ENCODE measurements at places on chromosomes 1 and 21.

GRCh38 chr1:50993645-50994044 lies 23.6 kb downstream of the CDKN2C start:
- H3K27me3 ChIP-seq: no peaks in the 10 kb centered on the region
- no peaks in the 10 kb centered on the region for H3K4me1 ChIP-seq
- no peak overlapping the region for H3K27ac ChIP-seq
- no peaks in the 10 kb centered on the region for H3K36me3 ChIP-seq
- no peak overlapping the region for H3K4me3 ChIP-seq
- no peak for DNase-seq

DNA sequence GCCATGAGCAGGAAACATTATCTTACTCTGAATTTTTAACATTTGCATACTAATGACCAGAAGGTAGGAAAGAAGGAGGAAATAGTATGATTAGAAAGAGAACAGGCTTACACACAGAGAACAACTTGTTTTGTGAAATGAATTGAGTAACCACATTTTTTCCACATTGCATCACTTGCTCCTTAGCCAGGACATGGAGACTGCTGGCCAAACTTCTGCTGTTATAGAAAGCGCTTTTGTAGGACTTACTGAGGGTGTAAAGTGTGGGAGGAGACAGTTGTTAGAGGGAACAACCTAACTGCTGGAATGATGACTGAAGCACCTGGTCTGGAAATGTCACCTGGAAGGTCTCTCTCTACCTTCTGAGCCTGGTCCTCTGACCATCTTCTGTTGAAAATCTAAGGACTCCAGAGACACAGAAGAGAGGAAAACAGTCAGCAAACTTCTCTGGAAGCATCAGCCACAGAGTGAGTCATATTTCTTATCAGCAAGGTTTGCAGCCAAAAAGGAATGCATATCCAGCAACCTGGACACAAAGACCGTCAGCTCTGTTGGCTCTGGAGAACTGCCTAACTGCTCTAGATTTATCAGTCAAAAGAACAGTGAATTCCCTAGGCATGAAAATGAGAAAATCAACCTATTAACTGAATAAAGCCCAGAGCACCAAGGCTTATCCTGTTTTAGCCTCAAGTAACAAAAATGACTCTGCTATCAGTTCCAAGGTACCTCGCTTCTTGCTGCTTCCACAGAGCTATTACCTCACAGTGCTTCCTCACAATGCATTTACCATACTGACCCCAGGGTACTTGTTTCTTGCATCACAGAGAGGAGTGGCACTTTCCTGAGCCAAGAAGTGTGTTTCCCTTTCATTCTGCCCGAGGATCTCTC lies 88.0 kb upstream of the SLFNL1 start:
- no peaks in the 10 kb centered on the region for H3K27me3 ChIP-seq
- peak; percentile 68 for DNase-seq
- peak overlapping the region; percentile 94 for H3K27ac ChIP-seq
- no peak overlapping the region for H3K4me3 ChIP-seq
- peaks cover 6% of the 10 kb centered on the region for H3K4me1 ChIP-seq

DNA sequence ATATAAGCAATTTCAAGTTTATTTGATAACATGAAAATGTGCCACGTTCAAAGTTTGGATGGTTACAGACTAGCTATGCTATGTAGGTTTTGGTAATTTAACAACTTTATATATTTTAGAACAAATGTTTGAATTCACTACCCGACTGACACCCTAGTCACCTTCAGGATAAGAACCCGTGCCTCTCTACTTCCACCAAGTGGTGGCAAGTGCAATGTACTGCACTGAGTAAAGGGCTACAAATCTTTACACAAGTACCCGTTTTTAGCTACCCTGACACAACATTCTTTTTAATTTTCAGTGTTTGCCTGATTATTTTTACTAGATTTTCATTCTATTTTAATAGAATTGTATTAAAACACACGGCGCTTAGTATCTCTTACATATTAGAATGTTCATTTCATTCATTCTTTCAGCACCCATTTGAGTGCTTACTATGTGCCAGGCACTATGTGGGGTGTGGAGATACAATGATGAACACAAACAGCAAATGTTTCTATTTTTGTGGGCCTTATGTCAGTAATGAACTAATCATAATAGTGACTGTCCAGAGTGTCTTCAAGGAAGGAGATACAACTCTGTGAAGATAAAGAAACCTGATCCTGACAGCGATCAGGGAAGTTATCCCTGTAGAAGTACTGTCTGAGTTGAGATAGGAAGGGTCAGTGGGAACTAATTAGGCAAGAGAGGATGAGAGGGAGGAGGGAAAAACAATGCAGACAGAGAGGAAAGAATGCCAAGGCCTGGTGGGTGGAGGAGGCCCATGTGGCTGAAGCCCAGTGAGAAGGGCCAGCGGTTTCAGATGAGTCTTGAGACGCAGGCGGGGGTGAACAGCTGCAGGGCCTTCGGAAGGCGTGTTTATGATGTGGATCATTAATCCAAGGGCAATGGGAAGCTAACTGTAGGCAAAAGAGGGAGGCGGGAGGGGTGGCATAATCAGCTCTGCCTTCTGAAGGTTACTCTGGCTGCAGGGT lies 3.8 kb downstream of the LCA5L start:
- no peaks in the 10 kb centered on the region for H3K36me3 ChIP-seq
- H3K4me1 ChIP-seq: no peaks in the 10 kb centered on the region
- H3K27ac ChIP-seq: no peak overlapping the region
- DNase-seq: no peak
- no peak overlapping the region for H3K4me3 ChIP-seq

- H3K4me3 ChIP-seq: no peak overlapping the region
- H3K4me1 ChIP-seq: no peaks in the 10 kb centered on the region
- H3K27ac ChIP-seq: peak overlapping the region; percentile 19
- no peaks in the 10 kb centered on the region for H3K36me3 ChIP-seq
- DNase-seq: no peak
- H3K27me3 ChIP-seq: no peaks in the 10 kb centered on the region
These were observed 337.8 kb downstream of the HLX start for GRCh38 chr1:221217029-221217428.

DNA sequence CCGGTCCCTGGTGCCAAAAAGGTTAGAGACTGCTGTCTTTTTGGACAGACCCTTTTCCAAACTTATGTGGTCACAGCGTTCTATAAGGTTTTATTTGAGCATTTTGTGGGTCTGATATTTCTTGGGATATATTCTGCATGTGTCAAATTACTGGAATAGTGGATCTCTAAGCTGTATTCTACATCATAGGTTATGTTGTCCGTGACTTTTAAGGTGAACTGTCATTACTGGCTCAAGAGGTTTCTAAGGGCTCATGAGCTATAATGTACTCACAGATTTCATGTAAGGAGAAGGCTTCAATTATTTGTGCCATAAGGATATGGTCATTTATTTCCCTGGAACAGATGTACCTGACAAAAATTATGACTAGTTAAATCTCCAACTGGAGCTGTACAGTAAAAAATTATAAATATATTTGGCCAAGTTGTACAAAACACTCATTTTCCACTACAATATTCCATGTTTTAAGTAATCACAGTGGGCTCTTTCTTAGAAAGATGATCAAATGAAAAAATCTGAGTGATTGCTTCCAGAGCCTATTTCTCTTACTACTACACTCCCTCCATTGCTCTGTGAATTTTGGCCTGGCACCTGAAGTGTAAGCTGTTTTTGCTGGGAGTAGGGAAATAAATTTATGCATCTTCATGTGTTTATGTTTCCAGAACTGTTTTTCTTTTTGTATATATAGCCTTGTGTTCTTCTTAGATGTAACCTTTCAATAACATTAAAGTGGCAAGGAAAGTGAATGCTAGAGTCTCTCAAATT lies 538.1 kb upstream of the ZRANB2 start:
- no peak overlapping the region for H3K4me3 ChIP-seq
- no peak overlapping the region for H3K27ac ChIP-seq
- H3K4me1 ChIP-seq: no peaks in the 10 kb centered on the region
- no peak for DNase-seq
- H3K27me3 ChIP-seq: no peaks in the 10 kb centered on the region

- no peaks in the 10 kb centered on the region for H3K36me3 ChIP-seq
- peak overlapping the region; percentile 71 for H3K27ac ChIP-seq
These were observed 70.7 kb downstream of the CAPZB start for GRCh38 chr1:19414515-19415121.

Measured in uterus (tissue), 4 donors.